ENCODE measurements at places on chromosomes 7 and 10. TPM values are rescaled to one million over a fixed set of nuclear protein-coding genes. Genes with fewer than 3 reads are reported as not detected.

DNA sequence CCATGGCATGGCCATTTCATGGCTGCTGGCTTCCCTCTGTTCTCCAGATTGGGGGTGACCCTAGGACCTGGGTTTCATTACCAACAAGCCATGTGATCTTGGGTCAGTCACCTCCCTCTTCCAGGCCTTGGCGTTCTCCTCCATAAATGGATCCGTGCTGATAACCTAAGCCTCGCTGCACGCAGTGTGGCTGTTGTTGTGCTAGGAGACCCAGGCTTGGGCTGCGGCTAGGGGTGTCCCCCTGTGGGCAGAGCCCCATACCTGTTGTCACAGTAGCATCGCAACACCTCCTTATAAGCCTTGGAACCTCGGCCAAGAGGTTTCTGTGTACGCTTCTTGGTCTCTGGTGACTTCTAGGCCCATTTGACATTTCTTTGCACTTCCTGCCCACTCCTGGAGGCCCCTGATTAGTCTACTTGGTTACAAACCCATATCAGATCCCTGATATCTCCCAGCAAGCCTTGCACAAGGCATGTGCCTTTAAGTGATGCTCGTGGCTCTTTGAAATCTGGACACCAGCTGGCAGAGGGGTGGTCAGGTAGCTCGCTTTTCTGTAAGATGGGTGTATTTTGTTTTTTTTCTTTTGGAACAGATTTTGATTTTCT is 23.6 kb downstream of the ZMIZ1 start:
- no peak for DNase-seq

Gene SPDYE16
- 0.09 TPM for polyA plus RNA-seq

Gene MACROH2A2
- 11.5 TPM for polyA plus RNA-seq

DNA sequence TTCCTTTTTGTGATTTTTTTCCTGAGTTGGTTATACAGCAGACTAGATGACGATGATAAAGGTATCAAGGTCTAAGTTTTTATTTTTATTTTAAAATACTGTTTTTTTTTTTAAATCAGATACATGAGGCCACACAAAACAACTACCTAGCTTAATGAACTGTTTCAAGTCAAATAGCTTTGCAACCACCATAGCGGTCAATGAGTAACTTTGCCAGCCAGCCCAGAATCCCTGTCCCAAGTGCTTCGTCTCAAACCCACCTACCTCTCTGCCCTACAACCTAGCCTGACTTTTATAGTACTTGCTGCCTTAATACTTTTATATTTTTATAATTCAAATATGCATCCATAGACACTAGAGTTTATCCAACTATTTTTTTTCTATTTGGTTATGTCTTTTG is 676.5 kb downstream of the NRG3 start:
- DNase-seq = no peak

DNA sequence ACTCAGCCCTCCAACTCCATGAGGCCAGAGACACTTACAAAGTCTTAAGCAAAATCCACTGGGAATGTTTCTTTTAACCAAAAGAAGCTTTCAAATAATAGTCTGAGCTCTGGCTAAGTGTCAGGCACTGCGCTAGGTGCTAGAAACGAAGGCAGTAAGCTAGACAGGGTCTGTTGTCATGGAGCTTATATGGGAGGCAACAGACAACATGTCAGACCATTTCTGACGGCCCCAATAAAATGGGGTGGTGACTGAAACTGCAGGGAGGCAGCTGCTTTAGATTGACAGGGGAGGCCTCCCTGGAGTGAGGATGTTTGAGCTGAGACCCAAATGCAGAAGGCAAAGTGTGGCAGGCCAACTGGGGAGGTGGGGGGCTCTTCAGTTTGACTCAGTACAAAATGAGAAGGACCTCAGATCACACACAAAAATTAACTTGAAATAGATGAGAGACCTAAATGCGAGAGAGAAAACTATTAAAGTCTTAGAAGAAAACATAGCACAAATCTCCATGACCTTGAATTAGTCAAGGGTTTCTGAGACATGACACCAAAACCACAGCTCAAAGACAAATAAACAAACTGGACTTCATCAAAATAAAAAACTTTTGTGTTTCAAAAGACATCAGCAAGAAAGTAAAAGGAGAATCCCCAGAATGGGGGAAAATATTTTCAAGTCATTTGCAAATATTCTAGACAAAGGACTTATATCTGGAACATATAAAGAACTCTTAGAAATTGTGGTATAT is 40.6 kb downstream of the SH3PXD2A start:
- DNase-seq = no peak

DNA sequence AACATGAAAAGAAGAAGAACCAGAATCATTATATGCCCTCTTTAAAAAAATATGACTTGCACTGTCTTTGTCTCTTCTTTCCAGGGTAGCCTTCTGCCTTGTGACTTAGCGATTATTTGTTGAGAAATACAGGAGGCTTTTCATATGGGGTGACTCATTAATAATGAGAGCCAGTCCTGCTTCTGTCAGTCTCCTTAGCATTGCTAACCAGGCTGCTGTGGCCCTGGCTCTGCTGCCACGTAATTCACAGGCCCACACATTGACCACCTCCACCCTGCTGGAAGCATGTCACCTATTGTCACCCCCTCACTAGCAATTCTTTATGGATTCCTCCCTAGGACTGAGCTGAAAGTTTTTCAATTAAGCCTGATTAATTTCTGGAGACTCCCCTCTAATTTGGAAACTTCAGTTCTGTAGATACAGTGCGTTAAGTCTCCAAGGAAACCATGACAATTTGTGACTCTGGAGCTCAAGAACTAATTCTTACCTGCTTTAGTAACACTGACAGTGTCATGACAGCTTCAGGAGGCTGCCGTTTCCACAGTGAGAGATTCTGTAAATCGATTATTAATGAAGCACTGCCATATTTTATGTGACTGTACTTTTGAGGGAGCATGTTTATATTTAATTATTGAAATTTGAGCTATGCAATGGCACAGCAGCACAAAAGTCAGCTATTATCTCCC is 267.9 kb upstream of the SP8 start:
- DNase-seq = no peak

- no peak for DNase-seq
Measured at GRCh38 chr10:125127986-125128385, 32.4 kb downstream of the CTBP2 start.

Gene PPP3CB
- polyA plus RNA-seq = 34.5 TPM

DNA sequence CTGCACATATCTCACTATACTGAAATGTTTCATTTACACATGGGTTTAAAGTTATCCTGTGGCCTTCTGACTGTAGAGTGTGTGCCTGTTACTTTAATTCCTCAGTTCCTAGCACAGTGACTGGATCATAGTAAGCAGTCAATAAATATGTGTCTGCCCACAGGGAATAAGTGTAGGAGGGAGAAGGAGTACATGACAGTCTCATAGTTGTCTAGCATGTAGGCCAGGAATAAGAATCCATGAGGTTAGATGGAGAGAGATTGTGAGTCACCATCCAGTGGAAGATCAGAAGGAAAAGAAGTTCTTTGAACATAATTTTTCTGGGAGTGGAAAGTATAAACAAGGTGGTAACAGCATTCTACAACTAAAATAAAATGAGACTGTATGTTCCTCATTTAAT is 36.6 kb upstream of the SEMA3A start:
- no peak for DNase-seq

Gene ELN
- 73.4 TPM for polyA plus RNA-seq

Gene PTF1A
- polyA plus RNA-seq = not detected

- DNase-seq = no peak
Measured at GRCh38 chr7:84204655-84205054, 10.1 kb upstream of the SEMA3A start.

DNA sequence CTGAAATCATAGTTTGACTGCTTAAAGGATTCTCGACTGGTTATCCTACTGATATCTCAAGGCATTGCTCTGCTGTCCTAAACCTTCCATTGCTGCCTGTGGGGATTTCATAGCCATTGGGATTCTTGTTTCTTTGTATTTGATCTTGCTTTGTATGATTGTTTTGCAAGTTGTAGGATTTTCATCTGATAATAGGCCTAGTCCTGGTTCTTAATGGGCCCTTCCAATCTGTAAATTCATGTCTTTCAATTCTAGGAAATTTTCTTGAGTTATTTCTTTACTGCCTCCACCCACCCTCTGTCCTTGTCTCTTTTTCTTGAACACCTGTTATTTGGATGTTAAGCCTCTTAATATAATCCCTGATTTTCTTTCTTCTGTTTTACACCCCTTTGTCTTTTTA is 72.2 kb downstream of the LANCL2 start:
- DNase-seq = no peak

Gene RASSF4
- 45.4 TPM for polyA plus RNA-seq

DNA sequence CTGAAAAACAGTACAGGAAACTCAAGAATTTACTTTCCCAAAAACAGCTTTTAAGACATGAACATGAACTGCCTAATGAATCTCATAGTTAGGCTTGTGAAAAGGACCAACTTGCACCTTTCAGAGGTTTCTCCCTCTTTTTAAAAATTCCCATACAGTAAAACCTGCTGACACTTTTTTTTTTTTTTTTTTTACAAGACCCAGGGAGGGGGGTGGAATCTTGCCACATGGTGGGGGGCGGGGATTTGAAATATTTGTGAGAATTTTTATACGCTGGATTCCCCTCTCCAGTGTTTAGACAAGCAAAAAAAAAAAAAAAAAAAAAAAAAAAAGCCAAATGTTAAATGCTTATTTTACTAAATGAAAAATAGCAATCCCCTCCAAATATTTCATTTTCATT is 57.4 kb downstream of the HIBADH start:
- DNase-seq = no peak

Gene WDFY4
- 0.57 TPM for polyA plus RNA-seq

- DNase-seq = no peak
Measured at GRCh38 chr10:73248259-73248724, 1.2 kb upstream of the DNAJC9 start.

Gene AASS
- 9.1 TPM for polyA plus RNA-seq

Gene IL2RA
- 0.18 TPM for polyA plus RNA-seq

DNA sequence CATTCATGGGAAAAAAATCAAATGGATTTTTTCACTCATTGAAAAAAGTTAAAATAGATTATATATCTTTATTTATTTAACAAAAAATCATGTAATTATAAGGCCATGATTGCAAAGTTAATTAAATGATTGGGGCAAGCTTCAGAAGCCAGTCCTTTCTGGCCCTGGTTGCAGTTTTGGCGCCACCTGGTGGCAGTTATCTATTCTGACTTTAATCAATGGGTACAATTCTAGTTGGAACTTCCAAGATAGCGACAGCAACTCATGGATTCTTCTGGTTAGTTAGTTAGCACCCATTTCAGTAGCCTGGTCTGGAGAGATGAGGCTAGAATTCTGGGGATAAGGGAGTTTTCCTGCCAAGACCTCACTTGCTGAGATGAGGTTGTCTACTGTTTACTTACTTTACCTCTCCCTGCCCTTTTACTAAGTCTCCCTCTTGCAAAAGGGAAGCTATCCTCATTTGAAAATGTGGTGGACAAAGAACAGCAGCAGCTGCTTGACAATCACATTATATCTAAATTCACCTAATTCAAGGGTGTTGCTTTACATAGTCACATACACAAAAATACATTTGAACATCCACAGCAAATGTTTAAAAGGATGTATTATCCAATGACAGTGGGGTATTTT is 42.3 kb downstream of the NOC3L start:
- peak; percentile 57 for DNase-seq

DNA sequence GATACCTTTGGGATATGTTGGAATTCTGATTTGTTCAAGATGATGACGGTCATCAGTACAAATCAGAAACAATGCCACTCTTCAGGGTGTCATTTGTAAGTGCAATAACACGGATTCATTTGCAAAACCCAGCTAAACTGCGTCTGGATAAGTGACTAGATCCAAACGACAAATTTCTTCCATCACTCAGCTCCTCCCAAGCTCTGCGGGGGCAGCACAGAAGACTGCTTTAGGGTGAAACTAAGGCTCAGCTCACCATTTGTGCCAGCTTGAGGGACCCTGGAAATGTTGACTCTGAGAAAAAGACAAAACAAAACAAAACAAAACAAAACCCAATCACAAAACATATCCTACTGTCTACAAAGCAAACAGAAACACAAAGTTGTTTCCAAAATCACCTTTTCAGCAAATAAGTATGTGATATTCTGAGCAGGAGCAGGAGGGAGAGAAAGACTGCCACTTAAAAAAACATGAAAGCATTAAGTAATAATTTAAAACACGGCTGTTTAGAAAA is 8.0 kb downstream of the EVX1 start:
- DNase-seq = no peak

Gene GIMAP1
- 7.8 TPM for polyA plus RNA-seq

Gene ZNF853
- 8.2 TPM for polyA plus RNA-seq

- no peak for DNase-seq
Measured at GRCh38 chr7:128352636-128353035, 8.9 kb downstream of the PRRT4 start.

- no peak for DNase-seq
Measured at GRCh38 chr7:9407816-9408215, 974.4 kb downstream of the NXPH1 start.

Measured in right cardiac atrium (tissue), 5 donors.